ENCODE measurements at places on chromosomes 11 and 22.

GRCh38 chr22:29479417-29480261 is at the start of gene NEFH:
TSS of gene NEFH (plus strand) at chr22:29480218. CDS start at chr22:29480263, 45 bp downstream.
- no peak for DNase-seq

- no peak for DNase-seq
Measured at GRCh38 chr22:19971276-19972124, 29.9 kb upstream of the TXNRD2 start.

DNA sequence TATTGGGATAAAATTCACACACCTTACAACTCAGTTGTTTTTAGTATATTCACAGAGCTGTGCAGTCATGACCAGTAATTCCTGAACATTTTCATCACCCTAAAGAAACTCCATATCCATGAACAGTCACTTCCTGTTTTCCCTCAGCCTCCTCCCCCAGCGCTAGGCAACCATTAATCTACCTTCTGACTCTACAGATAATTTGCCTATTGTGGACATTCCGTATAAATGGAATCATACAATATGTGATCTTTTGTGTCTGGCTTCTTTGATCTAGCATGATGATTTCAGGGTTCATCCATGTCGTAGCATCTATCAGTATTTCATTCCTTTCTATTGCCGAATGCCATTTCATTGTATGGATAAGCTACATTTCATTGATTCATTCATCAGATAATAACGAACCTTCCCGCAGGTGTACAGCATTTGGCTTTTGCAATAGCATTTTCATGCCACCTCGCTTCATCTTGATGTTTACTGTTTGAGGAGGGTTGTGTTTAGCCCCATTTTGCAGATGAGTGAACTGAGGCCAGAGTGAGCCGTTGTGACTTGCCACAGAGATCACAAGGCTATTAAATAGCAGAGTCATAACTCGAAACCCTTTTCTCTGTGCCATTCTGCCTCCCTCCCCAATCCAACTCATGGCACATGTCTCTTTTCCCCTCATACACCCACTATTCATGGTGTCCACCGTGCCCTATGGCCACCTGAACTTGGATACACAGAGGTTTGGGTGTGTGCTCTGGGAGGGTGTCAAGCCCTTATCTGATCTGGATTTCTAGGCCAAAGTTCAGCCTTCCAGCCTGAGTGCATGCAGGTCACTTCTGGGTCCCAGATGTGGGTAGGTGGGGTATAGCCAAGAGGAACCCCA is 11.1 kb upstream of the MYH9 start:
- DNase-seq = no peak

- peak; percentile 72 for DNase-seq
Measured at GRCh38 chr22:46674367-46674781, 54.2 kb downstream of the GRAMD4 start.

- no peak for DNase-seq
Measured at GRCh38 chr22:29994943-29995342, 85.3 kb upstream of the HORMAD2 start.

DNA sequence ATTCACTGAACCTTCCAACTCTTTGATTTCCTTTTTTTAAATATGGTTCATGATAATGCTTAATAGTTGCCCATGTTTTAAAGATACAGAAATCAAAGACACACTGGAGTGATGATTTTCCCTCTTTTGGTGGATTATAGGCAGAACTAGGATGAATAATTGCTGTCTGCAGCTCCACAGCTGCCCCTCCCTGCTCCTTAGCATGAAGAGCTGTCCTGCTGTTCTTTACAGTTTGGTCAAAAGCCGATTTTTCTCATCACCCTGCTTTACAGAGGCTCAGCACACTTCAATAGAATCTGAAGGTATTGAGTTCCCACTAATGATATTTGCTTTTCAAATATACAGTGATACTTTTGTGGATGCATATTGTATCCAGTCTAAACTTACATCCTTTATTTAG is 202.6 kb downstream of the AASDHPPT start:
- DNase-seq = no peak

DNA sequence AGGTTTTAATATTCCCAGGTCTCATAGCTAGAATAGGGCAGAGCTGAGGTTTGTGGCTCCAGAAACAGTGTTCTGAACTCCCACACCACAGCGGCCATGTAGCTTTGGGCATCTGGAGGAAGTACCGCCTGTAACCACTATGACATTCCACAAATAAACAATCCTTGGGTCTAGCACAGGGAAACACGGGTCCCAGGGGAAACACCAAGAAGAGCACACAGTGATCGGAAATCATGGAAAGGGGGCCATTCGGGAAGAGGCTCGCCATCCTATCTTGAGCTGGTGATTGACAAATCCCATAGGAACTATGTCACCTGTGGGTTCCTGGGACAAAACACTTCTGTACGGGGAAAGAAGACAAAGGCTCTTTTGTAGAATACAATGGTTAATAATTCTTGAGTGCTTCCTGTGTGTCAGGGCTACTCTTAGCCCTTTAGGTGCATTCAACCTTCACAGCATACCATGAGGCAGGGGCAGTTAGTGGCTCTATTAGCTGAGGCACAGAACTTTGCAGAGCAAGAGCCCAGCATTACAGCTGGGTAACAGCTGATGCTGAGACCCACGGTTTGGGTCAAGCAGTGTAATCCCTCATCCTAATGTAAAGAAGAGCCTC is 514.2 kb downstream of the NTM start:
- no peak for DNase-seq

- no peak for DNase-seq
Measured at GRCh38 chr22:37406441-37407235, 20.6 kb downstream of the ELFN2 start.

GRCh38 chr11:128827191-128827893 is 39.8 kb downstream of the KCNJ1 start:
- no peak for DNase-seq

DNA sequence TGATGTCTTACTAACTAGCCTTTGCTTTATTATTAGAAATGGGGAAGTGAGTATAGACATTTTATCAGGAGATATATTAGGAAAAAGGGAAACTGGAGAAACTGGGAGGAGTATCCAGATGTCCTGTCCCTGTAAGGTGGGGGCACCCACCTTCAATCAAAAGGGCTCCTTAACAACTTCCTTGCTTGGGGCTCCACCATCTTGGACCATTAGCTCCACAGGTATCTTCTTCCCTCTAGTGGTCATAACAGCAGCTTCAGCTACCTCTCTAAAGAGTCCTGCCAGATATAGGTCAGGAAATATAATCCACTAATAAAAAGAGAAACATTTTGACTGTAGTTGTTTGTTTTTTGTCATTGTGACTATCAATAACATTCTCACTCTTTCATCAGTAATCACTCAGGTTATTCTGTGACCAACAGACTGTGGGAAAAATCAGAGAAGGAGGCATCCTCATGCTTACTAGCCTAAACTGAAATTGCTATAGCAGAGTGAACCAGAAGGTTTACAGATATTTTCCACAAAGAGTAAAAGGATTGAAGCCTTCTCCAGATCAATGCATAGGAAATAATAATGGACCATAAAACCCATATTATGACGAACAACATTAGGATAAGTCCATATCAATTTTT is 10.4 kb downstream of the OR51B4 start:
- DNase-seq = no peak

GRCh38 chr22:16967453-16968217 is 40.4 kb downstream of the GAB4 start:
- DNase-seq = no peak

DNA sequence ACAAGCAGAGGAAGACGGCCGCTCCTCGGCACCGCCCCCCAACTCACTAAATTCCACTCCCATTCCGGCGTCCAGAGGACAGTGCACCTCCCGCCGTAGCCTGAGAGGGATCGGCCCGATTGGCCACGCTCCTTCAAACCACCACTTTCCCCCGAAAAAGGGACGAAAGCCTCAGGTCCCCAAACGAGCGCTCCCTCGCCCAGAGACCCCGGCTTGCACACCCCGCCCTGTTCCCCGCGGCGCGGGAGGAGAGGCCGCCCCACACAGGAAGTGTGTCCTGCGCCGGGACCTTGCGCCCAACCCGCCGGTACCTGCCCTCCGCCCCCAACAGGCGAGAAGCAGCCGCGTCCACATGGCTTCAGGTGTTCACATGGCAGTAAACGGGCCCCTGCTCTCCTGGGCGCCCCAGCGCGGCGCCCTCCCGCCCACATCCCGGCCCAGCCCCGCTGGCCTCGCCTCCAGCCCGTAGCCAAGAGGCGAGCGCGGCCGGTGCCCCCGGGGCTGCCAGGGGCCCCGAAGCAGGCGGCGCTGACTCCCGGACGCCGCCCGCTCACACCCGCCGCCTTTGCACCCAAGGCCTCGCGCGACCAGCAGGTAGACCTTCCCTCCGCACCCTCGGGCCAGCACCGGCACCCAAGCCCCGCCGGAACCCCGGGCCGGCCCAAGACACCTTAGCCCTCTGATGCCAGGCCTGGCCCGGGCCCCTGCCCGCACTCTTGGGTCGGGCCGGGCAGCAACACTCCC is 849 bp downstream of the TCF20 start:
- DNase-seq = peak; percentile 66

DNA sequence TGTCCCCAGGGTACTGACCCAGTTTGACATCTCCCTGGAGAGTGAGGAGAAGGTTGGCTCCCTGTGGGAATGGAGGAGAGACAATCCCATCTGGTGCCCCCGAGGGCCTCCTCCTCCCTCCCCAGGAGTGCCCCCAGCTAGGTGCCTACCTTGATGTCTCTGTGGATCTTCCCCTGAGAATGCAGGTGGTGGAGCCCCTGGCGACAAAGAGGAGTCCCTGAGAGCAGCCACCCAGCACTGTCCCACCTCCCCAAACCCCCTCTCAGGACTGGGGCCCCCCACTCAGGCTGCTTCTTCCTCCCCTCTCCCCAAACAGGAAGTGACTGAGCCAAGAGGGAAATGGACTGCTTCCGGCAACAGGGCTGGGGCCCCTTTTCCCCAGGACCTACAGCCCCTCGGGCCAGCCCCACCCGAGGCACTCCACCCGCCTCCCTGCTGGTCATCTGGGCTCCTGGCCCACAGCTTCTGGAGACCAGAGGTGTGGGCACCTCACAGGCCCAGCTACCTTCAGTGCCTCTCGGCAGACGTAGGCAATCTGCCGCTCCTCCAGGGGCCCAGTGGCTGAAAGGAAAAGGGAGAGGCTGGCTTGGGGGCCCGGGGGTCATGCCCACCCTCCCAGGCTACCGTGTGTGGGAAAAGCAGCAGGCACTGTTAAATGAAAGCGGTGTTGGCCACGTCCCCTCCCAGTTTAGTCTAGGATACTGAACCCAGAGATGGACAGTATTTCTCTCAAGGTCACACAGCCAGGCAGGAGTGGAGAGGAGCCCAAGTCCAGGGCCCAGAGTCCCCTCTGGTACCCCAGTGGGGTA is 1.2 kb downstream of the MAP4K2 start:
- DNase-seq = no peak

- no peak for DNase-seq
Measured at GRCh38 chr11:76661306-76661751, 9.2 kb downstream of the LRRC32 start.

DNA sequence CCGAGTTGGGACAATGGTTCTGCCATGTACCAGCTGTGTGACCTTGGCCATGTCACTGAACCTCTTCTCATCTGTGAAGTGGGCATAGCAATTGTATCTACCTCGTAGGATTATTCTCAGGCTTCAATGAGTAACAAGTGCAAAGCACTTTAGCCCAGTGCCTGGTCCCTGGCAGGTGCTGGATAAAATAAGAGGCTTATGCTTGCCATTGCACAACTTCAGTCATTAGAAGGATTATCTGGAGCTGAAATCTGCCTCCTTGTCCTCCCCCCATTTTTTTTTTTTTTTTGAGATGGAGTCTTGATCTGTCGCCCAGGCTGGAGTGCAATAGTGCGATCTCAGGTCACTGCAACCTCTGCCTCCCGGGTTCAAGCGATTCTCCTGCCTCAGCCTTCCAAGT is 7.2 kb downstream of the SMTNL1 start:
- no peak for DNase-seq

DNA sequence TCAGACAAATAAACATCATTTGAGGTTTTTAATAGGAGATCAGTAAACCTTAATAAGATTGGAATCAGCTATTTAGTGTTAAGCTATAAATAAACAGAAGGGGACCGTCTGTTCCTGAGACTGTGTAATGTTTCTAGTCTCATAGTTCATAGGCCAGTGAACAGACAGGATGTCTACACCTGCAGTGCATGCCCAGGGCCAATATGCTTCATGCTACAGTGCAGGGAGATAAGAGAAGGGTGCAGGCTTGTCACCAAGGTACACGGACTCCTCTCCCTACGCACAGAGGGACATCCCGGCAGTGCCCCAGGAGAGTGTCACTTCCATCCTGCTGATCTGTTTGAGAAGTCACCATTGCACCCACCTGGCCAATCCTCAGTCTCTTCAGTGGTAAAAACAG is 148.6 kb downstream of the OPCML start:
- no peak for DNase-seq

DNA sequence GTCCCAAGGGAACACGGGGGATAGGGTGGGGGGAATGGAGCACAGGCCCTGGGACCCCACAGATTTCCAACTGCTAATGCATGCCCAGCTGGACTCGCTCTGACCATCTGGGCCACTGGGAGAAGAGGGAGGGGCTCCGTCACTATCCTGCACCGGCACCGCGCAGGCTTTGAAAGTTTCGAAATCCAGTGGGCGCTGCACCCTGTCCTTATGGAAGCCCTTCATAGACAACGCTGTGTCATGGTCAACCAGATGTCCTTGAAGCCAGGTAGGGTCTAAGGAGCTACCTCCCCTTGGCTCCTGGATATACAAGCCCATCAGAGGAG is 30.1 kb downstream of the LRRC10B start:
- no peak for DNase-seq

- DNase-seq = no peak
Measured at GRCh38 chr11:116427903-116428637, 344.7 kb downstream of the BUD13 start.

- DNase-seq = no peak
Measured at GRCh38 chr11:921921-922678, 3.6 kb upstream of the AP2A2 start.

- no peak for DNase-seq
Measured at GRCh38 chr22:27154717-27155116, 497.3 kb downstream of the MIAT start.

DNA sequence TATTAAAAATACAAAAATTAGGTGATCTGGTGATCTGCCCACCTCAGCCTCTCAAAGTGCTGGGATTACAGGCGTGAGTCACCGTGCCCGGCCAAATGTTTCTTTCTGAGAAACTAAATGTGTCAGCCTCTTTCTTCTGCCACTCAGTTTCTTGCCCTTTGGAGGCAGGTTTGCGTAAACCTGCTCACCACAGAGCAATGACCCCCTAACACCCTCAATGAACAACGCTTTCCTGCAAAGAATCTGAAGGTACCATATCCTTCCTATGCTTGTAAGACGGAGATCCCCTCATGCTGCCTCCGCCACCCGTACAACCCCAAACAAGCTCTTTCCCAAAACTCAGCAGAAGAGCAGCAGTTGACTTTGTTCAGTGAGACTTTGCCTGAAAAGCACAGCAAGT is 38.7 kb upstream of the TTLL12 start:
- DNase-seq = no peak

DNA sequence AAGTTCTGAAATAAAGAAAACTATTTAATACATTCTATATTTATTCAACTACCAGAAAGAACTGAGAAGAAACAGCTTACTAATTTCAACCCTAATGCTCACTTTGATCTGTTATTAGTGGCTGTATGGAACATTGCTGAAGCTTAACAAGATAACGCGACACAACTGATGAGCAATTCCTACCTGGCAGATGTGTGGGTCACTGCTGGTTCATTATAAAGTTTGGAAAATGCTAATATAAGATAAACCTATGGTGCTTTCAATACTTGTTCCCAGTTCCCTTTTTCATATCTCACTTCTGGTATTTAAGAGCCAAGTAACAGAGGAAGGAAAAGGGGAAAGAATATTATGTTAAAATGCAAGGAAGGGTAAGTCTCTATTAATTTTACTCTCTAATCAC is 10.5 kb downstream of the CTSC start:
- no peak for DNase-seq

GRCh38 chr22:38465673-38466490 is 2.0 kb upstream of the KDELR3 start:
- no peak for DNase-seq

- DNase-seq = peak; percentile 17
Measured at GRCh38 chr11:63813035-63813562, at the start of gene SPINDOC. TSS of gene SPINDOC (plus strand) at chr11:63813456. CDS start at chr11:63813687, 231 bp downstream.

Data from activated naive CD4-positive, alpha-beta T cell (primary cell).